NCI-H1694 (cell line): ENCODE measurements at places on chromosomes 13 and 19.

- DNase-seq: no peak
These were observed 26.0 kb downstream of the LAMP1 start for GRCh38 chr13:113322890-113323651.

DNA sequence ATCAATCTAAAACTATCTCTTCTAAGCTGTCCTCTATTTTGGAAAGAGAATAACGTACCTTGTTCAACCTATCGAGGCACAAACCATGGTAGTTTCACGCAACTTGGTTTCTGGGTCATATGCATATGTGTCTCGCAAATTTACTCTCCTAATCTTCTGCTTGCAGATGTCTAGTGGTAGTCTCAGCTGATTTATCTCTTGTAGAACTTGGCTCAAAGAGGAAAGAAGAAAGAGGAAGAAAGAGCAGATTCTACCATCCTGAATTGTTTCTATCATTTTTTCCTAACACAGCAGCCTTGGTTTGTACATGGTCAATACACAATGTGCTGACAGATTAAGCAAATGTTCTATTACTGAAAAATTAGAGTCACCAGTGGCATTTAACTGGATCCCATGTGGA lies 282.3 kb downstream of the SPRY2 start:
- DNase-seq: no peak

GRCh38 chr19:46471811-46472543 lies 614 bp upstream of the PNMA8A start:
- no peak for DNase-seq

DNA sequence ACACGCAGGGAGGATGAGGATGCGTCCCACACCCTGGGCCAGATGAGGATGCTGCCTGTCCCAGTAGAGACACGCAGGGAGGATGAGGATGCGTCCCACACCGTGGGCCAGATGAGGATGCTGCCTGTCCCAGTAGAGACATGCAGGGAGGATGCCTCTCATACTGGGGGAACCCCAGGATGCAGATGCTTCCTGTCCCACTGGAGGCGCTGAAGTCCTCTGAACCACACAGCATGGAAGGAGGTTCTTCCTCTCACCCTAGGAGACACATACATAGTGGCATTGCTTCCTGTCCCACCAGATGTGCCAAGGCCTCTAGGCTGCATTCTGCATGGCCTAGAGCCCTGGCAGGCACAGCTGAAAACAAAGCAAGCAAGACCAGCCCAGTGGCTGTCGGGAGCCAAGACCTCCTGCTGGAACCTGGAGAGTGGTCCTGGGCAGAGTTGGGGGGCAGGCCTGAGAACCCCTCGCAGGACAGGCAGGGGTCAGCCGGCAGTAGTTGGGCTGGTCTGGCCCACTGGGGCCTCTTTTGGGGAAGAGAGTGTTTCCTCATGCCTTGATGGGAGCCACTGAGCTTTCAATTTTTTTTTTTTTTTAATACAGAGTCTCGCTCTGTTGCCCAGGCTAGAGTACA lies 4.3 kb downstream of the HPN start:
- peak; percentile 76 for DNase-seq

- no peak for DNase-seq
These were observed 11.6 kb upstream of the PGLS start for GRCh38 chr19:17499648-17500446.

GRCh38 chr19:55441319-55441691 lies 1.8 kb downstream of the SHISA7 start:
- no peak for DNase-seq

DNA sequence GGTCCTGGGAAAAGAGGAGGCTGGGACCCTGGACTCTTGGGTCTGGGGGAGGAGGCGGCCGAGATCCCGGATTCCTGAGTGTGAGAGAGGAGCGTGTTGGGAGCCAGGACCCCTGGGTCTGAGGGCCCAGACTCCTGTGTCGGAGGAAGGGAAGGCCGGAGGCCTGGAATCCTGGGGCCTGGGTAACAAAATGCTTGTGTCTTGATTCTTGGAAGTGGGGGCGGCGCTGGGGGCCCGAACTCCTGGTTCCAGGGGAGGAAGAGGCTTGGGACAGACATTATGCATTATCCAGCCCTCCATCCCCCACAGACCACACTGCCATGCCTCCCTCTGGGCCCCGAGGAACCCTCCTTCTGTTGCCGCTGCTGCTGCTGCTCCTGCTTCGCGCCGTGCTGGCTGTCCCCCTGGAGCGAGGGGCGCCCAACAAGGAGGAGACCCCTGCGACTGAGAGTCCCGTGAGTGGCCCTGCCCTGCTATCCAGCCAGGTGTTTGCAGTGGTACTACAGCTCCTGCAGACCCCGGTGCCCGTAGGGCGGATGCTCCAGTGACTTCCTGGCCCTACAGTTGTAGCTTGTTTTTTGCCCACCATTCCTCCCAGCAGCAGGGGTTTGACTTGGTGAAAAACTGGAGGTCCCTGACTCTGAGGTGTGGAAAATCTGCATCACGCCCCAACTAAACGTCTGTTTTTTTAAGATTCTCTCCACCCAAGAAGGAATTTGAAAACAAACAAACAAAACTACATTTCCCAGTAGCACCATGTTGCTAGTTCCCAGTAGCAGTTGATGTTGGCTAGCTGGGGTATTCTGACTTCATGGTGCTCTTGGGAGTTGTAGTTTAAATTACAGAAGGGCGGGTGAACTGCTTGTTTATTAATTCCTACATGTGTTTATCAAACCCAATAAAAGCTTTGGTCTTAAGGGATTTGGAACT lies 630 bp downstream of the NUCB1 start:
- DNase-seq: no peak

DNA sequence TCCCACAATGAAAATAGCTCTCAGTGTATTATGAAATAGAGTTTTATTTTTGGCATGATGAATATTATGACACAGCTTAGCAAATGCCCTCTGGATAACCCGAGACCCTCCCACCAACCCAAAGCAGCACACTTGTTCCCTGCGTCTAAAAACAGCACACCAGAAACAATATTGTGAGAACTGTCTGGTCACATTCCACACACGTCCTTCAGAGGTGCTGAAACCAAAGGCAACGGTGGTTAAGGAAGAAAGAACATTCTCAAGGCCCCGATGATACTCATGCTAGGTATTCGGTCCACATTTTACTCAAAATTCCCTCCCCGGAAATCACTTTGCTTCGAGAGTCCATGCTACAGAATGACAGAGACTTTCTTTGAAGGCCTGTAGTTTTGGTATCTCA lies 156.7 kb downstream of the SLC7A1 start:
- no peak for DNase-seq

GRCh38 chr13:46367617-46368327 lies 19.3 kb downstream of the RUBCNL start:
- DNase-seq: no peak

GRCh38 chr13:71797517-71797916 lies 69.5 kb downstream of the DACH1 start:
- DNase-seq: peak; percentile 94

- no peak for DNase-seq
These were observed 61.8 kb downstream of the PEX11G start for GRCh38 chr19:7426986-7427385.

GRCh38 chr13:102250448-102250847 lies 151.4 kb downstream of the FGF14 start:
- DNase-seq: no peak

GRCh38 chr19:35177377-35178274 lies 23.1 kb downstream of the FXYD5 start:
- no peak for DNase-seq

DNA sequence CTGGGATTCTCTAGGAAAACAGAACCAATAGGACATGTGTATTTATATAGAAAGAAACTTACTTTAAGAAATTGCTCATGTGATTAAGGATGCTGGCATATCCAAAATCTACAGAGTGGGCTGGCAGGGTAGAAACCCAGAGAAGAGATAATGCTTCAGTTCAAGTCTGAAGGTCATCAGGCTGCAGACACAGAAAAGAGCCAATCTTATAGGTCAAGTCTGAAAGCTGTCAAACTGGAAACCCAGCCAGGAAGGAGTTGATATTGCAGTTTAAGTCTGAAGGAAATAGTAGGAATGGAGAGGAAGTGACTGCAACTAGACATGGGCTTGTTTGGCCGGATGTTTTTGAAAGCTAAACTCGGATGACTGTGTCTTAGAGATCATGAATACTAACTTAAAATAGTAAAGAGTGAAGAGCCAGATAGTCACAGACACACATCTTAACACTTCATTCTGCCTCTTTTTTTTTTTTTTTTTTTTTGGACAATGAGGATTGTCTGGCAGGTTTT lies 125.3 kb upstream of the GPC6 start:
- DNase-seq: no peak

- DNase-seq: no peak
These were observed 33.2 kb upstream of the CASP14 start for GRCh38 chr19:15015946-15016542.

DNA sequence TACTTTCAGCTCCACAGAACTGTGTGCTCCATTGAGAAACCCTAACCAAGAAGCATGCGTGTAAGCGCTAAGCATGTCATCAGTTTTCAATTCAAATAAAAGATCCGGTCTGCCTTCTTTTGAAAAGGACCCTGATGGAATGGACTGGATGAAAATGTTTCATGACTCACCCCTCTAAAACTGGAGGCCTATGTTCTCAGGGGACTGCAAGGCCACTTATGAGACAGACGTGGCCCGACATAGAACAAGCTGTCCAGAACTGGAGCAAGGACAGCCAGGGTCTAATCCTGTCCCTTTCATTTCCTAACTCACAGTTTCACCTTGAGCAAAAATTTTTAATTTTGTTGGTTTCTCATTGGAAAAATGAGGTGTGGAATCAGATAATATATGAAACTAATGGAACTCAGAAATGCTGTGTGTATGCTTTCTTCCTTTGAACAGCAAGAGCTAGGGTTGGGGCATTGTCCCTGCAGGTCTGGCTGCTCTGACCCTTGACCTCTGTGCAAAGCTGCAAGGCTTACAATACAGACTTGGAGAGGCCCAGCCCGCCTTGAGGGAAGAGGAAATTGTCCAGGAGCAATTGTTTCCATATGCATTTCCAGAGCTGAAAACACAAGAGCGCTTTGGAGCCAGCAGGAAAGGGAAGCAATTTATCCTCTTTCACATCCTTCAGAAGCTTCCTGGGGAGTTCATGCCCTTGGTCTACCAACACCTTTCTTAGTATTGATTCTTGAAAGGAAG lies 553.4 kb upstream of the KLF12 start:
- DNase-seq: no peak

DNA sequence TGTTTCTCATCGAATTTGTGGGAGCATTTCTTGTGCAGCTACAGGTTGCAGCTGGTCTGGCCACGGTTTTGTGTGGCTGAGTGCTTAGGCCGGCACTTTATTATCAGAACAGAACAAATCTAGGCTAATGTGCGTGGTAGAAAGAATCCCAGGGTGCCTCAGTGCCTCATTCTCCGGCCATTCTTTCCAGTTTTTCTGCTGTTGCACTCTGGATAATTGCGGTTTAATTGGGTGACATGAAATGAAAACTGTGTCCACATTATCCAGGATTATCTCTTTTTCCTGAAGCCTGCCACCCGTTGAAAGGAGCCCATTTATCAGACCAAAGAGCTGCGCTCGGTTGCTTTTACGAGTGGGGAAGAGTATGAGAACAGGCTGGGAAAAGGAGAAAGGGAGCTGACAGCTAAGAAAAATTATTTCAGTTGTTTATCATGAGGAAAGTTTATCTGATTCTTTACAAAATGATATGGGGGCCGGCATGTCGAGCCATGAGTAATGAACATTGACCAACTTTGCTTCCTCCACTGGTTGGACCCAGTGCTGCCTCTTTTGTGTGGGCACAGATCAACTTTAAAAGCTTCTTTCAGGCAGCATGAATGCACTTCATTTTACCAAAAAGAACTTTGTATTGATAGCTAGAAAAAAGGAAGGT lies 117.0 kb upstream of the SOX21 start:
- DNase-seq: no peak

DNA sequence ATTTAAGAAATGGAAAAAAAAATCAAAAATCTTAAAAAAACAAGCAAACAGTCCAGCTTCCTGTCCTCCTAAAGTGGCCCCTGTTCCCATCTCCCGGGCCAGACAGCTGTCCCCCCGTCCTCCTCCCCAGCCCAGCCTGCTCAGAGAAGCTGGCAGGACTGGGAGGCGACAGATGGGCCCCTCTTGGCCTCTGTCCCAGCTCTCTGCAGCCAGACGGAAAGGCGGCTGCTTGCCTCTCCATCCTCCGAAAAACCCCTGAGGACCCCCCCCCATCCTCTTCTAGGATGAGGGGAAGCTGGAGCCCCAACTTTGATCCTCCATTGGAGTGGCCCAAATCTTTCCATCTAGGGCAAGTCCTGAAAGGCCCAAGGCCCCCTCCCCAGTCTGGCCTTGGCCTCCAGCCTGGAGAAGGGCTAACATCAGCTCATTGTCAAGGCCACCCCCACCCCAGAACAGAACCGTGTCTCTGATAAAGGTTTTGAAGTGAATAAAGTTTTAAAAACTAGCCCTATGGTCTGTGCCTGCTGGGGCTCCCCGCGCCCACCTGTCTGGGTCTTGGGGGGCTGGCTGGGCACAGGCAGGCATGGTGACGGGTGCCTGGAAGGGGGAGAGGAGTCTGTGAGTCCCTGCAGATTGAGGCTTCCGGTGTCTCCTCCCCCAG lies 3.8 kb downstream of the GADD45GIP1 start:
- peak; percentile 83 for DNase-seq

DNA sequence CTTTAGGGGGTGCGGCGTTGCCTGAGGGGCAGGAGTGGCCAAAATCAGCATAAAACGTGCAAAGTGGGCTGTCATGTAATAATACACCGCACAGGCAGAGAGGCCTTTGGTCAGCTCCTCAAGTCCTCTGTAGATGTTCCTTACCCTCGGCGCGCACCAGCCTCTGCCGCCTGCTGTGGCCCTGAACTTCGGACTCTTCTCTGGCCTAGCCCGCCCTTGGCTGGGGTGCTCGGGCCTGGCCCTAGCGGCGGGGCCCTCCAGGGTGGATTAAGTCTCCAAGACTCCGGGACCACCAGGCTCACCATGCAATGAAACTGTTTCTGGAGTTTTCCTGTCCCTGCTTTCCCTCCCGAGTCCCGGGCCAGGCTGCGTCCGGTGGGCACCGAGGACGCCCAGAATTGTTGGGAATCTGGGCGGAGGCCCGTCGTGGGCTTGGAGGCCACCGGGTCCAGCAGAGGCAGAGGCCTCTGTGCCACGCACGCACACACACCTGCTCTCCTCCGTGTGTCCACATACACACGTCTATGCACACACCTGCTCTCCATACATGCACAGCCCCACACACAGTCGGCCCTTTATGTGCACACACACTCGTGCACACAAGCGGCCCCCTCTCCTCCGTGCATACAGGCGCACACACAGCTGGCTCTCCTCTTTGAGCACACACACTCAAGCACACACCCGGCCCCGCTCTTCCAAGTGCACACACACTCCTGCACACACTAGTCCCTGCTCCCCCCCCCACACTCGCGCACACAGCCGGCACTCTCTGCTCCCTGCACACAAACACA lies 1.5 kb upstream of the TFDP1 start:
- DNase-seq: no peak

- DNase-seq: no peak
These were observed 16.2 kb downstream of the RB1 start for GRCh38 chr13:48319531-48320398.

GRCh38 chr19:12788682-12789097 lies 2.6 kb upstream of the JUNB start:
- peak; percentile 38 for DNase-seq

DNA sequence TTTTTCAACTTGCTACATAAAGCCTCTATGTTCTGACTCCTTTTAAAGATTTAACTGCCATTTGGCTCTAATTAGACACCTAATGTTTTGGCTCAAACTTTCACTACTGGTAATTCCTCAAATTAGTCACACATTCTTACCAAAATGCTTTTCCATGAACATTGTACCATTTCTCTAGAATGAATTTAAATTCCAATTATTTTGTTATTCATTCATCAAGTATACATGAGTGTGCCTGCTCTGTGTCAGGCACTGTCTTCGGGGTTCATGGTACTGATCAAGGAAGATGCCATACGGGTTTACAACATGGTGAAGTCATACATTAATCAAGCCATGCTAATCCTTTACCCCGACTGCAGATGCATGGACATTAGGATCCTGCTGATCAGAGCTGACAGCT lies 69.1 kb upstream of the POSTN start:
- DNase-seq: no peak
